Mucosa of descending colon (tissue), 3 donors: ENCODE measurements at places on chromosomes 12 and 14.

- no peak for DNase-seq
Measured at GRCh38 chr14:79596551-79596950, 614.8 kb downstream of the DIO2 start.

GRCh38 chr12:124919521-124920352 lies 5.3 kb upstream of the UBC start:
- DNase-seq = no peak

DNA sequence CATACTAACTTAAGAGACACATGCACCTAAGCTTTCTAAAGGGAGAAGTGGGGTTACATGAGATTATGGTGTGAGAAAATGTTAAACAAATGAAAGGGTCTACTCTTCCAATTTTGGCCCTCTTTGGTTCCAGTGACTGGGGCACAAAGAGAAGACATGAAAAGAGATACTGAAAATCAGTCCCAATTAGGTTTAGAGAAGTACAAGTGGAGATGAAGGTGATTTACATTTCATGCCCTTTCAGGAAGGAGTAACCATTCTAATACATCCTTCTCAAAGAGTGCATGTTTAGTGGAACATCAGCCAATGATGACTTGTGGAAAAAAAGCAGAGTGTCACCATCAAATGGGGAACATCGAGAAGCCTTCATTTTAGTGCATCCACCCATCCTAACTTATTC lies 14.4 kb downstream of the MGP start:
- no peak for DNase-seq

DNA sequence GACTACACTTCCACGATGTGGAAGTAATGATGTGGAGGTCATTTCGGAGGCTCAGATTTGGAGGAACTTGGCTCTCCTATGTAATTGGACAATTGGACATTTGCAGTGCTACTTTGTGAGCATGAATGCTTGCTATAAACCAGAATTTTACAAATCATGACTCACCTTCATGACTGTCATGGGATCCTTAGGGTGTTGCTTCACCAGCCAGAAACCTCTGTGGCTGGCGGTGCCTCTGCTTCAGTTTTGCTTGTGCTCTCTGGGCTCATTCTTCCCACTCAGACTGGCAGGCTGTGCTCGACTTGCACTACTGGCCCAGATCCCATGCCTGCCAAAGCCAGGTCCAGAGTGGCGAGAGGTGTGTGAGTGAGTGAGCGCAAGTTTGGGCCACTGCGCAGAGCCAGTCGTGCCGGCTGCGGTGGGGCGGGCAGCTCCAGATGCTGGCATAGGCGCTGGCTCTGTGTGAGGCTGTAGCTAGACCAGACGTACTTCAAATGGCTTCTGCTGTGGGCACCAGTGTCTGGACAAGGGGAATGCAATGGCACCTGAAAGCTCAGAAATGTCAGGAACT lies 387.8 kb downstream of the AEBP2 start:
- no peak for DNase-seq

DNA sequence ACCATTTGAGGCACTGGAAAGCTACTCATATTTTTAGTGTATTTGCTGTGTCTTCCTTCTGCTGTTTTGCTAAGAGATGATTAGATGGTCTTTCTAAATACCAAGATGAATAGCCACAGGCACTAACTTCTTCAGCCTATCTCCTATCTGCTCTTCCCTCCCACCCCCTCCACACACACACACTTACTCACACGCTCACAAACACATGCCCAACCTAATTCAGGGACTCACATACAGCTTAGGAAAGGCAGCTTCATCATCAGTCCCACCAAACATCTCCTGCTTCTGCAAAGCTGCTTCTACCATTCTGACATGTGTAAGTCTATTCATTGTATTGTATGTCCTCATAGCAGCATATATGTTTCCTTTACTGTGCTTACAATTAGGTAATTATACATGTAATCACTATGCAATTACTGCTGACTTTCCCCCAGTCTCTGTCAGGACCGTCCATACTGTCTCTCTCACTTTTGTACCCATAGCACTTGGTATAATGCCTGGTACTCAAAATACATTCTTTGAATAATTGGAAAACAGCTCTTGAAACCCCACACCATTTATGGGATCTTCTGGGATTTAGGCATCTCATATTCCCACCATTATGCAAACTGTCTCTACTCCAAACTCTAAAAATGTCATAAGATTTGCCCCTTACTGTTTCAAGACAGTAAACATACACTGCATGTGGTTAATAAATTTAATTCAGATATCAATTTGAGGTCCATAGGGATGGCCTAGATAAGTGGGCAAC lies 83.3 kb upstream of the HIF1A start:
- DNase-seq = no peak

DNA sequence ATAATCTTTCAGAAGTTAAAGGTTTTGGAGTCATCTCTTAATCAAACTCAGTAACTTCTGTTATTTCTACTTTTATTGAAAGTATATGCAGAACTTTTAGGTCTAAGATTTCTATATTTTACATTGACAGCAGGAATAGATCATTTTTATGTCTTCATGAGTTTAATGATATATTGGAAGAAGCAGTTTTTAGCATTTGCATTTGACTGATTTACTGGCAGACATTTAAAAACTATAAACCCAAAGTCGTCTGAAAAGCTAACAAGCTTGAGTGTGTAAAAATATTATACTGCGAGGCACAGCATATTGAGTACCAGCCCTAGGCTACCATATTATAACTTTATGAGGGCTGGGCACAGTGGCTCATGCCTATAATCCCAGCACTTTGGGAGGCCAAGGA lies 214.0 kb upstream of the GARIN2 start:
- DNase-seq = no peak

DNA sequence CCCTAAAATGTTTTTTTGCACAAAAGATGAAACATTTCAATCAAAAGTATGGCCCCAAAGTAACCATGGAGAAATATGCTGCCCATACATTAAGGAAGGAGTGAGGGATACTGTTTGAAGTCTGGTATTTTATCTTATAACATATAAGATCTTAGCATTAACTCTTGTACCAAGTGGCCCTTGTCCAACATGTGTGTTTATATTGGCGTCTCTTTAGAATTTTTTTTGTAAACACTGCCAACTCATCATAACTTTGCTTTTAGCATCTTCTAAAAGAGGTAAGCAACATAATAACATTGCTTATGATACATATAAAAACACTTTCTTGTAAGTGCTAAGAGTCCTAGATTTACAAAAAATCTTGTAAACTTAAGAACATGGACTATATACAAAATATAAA lies 419.7 kb downstream of the ADAMTS20 start:
- no peak for DNase-seq

GRCh38 chr12:105100998-105101397 lies 6.5 kb upstream of the WASHC4 start:
- DNase-seq = no peak

- no peak for DNase-seq
Measured at GRCh38 chr12:119589097-119589496, 4.5 kb upstream of the TMEM233 start.
